ENCODE measurements at places on chromosomes 3 and 15. TPM values are rescaled to one million over a fixed set of nuclear protein-coding genes. Genes with fewer than 3 reads are reported as not detected.

Gene ZIC1
- 0.07 TPM for total RNA-seq

Gene IL17RE
- 0.88 TPM for total RNA-seq

Gene GOLGA8G
- total RNA-seq: not detected

Gene XCR1
- total RNA-seq: not detected

Gene GP5
- not detected for total RNA-seq

Gene NR1I2
- not detected for total RNA-seq

Gene CHRD
- total RNA-seq: 0.29 TPM

Gene MASP1
- total RNA-seq: not detected

Gene TJP1
- total RNA-seq: 47.2 TPM

Data from A549 treated with RU486 at 1 μM for 4 hours (cell line).